Myocyte (in vitro differentiated cells): ENCODE measurements at places on chromosomes 16 and 17. TPM values are rescaled to one million over a fixed set of nuclear protein-coding genes. Genes with fewer than 3 reads are reported as not detected.
A peak's percentile ranks its signal among the peaks of the same experiment; 100 is the strongest.

DNA sequence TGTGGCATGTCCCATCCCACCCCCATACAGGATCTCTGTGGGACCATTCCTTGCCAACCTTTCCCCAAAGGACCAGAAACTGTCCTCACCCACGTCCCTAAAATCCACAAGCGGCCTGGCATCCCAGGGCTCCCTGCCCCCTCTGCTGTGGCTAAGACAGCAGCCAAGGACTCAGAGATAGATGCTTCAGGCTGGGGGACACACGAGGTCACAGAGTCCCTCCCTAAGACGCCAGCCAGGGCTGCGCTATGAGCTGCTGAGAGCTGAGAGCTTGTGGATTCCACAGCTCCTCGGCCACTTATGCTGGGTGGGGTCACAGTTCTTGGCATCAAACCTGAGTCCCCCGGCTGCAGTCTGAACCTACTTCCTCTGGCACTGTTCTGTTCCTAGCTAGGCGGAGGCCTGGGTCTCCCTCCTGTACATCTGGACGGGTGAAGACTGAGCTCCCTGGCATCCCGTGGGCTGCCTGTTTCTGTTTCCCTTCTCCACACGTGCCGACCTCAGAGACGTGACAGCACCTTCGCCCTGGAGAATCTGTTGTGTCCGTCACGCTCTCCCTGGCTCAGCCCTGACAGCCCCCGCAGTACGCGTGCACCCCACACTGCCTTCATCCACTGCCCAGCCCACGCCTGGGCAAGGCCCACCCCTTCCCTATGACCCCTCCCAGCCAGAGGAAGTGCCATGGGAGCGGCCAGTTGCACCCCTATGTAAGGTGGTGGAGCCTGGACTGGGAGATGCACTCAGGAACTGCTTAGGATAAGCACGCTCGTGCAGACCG is 61.2 kb downstream of the ENGASE start:
- no peak for DNase-seq

GRCh38 chr16:19135896-19136438 is 22.2 kb downstream of the ITPRIPL2 start:
- DNase-seq: peak; percentile 47

DNA sequence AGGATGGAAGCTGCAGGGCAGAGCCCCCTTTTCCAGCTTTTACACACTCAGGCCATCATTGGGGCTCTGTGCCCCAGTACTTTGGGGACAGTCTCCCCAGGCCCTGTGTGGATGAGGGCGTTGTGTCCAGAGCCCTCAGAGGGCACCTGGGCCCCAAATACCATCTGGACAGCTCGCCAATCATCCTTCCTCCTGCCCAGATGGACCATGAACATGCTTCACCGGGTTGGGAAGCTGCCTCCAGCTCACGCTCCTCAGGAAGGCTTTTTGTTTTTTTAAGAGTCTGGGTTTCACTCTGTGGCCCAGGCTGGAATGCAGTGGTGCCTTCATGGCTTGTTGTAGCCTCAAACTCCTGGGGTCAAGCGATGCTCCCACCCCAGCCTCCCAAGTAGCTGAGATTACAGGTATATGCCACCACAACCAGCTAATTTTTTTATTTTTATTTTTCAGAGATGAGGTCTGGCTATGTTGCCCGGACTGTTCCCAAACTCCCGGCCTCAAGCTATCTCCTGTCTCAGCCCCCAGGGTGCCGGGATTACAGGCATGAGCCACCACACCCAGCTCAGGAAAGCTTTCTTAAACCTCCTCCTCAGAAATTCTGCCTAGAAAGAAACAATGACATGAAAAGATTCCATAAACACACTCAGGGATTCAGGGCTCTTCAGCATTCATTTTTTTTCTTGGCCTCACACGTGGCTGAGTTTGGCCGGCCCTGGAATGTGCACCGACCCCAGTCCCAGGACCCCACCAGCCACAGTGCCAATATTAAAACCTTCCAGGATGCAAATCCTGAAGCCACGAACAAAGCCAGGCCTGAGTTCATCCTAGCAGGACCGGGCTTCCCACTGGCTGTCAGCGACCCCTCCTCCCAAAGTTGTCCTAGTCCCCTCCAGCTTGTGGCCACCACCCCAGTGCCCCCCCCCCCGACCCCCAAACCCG is 27.4 kb upstream of the ZNF423 start:
- no peak for DNase-seq

GRCh38 chr17:17819111-17819510 is 17.7 kb downstream of the SREBF1 start:
- no peak for DNase-seq

GRCh38 chr17:57926723-57927047 is 28.5 kb downstream of the CUEDC1 start:
- no peak for DNase-seq

KRT25 gene
- total RNA-seq: not detected in 2 replicates

CDRT15 gene
- total RNA-seq: not detected in 2 replicates

SHBG gene
- total RNA-seq: 0.43 and 1.4 TPM in 2 replicates

SOCS1 gene
- 1.2 and 1.5 TPM in 2 replicates for total RNA-seq
